ENCODE measurements at places on chromosomes 7 and 10.

DNA sequence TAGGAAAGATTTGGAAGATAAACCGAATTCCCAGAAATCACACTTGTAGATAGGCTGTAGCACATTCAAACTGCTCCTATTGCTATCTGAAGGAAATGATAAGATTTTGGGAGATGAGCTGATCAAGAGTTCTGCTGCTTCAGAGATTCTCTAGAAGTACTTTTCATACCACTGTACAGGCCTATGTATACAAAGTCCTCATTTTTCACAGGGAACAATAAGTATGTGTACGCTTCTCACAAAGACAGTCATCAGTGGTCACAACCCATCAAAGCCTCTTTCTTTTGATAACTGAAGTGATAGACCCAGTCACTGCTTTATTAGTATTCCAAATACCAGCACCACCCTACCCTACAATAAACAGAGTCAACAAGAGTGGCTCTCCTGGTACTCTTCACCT lies 15.6 kb upstream of the SEPTIN7 start:
- DNase-seq, result no peak

DNA sequence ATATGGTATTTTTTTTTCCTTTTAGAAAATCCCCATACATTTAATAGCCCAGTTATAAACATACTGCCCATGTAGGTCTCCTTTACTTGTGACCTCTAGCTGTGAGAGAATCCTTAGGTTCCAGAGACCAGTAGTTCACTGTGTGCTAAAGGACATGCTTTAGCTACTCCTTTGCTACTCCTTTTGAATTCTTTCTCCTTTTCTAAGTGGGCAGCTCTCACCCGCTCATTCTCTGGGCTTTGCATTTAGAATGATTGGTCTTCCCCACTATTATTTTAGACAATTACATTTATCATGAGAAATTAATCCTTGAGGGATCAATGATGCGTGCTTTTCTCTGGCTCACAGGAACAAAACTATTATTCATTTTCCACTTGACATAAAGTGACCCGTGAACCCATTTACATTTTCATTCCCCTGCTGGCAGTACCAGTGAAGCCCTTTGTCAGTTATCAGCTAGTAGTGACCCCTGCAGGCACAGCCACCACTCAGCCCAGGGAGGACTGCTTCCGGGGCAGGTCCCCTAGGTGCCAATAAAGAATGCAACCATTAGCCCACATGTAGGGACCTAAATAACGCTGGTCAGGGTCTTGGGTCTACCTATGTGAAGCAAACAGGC lies 844.3 kb downstream of the CNTNAP2 start:
- DNase-seq, result no peak

DNA sequence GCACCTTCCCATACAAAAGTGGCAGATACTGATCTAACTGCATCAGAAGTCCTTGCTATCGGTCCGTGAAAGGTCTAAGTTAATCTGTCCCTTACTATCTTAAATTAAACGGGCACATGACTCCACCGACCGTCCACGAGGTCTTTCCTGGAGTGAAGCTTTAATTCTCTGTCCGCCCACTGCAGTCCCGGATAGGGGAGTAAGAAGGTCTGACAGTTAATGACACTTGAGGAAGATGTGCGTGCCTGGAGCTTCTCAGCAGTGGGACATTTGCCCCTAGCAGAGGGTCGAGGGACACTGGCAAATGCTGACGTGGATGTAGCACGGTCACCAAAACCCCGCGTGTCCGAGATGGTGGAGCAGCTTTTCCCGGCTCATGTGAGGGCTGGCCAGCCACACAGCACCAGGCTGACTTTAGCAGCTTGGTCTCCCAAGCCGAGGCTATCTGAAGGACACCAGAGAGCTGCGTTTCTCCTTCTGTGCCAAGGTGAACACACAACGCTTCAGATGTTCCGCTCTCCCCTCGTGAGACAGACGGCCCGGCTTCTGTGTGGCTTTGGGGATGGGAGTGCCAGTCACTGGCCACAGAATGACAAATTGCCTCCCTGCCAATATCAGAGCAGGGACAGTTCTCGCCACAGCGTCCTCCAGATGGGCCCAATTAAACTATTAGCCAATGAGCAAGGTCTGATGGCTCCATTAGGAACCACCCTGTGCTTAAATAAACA lies 86.6 kb downstream of the ADARB2 start:
- DNase-seq, result no peak

GRCh38 chr7:98998821-98999725 lies 120.7 kb downstream of the TRRAP start:
- no peak for DNase-seq

DNA sequence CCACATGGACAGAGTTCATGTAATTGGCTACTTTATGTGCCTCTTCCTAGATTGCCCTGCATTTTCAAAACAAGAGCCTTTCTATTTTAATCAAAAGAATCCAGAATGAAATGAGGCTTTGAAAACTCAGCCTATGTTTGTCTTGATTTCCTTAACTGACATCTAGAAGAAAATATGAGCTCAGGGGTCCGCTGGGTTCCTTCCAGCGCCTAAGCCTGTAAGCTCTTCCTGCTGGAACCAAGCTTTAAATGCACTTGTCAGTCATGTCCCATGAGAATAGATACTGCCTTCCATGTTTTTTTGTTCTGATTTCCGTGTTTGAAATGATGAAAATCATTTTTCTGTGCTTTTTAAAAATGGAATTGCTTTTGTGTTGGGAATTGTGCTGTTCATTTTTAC lies 74.2 kb downstream of the EGFR start:
- DNase-seq, result no peak

DNA sequence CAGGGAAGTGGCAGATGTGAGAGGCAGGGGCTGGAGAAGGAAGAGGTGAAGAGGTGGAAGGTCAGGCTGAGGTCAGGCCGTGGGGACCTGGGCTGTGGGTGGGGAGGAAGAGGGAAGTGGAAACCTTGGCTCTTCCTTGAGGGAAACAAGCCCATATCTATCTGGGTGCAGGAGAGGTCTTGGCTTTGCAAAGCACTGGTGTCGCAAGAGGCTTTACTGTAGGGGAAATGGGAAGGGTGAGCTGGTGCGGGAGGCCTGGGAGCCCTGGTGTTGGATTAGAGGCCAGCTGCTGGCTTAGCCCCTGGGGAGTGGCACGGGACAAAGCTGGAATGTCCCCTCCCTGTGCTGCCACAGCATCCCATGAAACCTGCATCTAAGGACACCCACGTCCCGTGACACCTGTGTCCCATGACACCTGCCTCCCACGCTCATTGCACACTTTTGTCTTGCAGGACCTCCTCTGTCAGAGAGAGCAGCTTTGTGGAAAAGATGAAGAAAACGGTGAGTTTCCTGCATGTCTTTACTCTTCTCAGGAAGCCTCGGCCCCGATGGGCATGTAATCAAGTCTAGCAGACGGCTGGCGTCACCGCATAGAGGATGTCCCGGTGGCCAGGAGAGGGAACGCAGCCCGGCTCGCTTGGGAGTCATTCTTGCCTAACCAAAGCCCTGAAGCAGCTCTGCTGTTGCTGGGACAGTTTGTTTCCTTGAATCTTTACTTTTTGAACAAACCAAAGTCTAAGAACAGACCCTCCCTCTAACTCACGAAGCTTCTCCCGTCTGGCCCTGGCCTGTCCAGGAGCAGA lies 22.2 kb downstream of the TMEM120A start:
- DNase-seq, result no peak

GRCh38 chr7:31335161-31335856 lies 5.2 kb downstream of the NEUROD6 start:
- no peak for DNase-seq

DNA sequence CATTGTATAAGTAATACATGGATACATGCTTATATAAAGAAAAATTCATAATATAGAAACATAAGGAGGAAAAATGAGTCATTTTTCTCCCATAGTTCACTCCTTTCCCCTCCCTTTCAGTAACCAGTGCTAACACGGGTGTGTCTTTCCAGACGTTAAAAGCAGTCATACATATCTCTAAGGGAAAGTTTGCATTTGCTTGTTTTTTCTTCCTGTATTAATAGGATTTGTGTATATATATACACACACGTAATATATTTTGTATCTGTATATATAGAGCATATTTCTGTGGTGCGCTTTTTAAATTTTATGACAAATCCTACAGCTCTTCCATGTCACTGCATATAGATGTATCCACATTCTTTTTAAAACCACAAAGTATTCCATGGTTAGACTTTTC lies 78.8 kb downstream of the RALA start:
- no peak for DNase-seq

DNA sequence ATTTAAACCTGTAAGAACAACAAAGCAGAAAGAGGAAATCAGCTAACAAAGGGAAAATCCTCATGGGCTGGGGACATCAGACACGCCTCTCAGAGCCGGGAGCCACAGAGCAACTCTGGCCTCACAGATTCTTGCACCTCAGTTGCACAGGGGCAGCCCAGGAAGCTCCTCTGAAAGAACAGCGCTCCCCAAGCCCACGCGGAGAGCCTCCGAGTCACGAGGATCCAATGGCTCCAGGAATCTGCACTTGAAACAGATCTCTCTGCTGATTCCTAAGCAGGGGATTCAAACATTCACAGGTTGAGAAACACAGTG lies 213.2 kb upstream of the MGMT start:
- DNase-seq, result no peak

DNA sequence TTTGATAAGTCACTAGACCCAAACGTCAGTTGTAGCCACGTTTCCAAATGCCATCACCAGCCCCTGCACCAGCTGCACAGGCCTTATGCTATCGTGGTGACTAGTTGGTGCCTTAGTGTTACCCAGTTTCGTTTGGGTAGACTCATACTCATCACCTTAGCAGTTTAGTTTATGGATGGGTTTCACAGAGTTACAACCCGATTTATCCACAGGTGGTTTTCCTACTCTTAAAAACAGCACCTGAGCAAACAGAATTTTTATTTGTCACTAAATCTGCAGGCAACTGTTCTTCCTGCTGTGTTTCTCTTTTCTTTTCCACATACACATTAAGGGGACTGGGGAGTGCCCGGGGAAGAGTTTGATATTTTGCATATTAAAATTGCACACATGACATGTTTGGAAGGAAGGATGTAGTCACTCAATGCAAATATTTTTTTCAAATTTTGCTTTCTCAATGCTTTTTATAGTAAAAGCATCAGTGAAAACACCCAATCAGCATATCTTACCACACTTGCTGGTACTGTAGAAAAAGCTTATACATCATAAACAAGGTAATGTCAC lies 41.6 kb downstream of the PDSS1 start:
- DNase-seq, result no peak
